OCI-LY7 (cell line): ENCODE measurements at places on chromosomes 1 and 21.

DNA sequence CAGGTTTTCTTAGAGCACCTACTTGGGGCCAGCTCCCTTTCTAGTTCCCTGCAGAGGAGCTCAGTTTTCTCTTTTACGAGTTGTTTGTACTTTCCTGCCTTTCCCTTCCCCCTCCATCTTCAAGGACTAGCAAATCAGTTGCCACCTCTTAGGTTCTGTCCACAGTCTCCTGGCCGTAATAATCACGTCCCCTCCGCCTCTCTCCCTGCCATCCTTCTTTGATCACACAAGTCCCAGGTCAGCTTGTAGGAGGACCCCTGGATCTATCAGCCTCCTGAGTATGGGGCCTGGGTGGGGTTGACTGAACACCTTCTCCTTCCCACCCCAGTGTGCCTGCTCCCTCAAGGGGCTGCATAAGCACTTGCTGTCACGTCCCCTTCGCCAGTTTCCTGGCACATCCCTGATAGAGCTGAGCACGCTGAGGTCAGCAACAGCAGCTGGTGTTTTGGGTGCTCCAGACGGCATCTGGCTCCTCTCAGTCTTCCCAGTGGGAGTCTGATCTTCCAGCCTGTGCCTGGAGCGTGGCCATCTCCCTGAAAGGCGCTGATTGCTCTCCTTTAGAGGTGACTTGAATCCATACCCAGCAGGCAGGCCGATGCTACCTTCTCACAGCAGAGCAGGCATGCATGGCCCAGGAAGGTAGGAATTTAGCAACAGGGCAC, 216.1 kb upstream of the TMEM51 start:
- no peak for DNase-seq

GRCh38 chr21:33406493-33406892, 3.3 kb downstream of the IFNGR2 start:
- DNase-seq = no peak

DNA sequence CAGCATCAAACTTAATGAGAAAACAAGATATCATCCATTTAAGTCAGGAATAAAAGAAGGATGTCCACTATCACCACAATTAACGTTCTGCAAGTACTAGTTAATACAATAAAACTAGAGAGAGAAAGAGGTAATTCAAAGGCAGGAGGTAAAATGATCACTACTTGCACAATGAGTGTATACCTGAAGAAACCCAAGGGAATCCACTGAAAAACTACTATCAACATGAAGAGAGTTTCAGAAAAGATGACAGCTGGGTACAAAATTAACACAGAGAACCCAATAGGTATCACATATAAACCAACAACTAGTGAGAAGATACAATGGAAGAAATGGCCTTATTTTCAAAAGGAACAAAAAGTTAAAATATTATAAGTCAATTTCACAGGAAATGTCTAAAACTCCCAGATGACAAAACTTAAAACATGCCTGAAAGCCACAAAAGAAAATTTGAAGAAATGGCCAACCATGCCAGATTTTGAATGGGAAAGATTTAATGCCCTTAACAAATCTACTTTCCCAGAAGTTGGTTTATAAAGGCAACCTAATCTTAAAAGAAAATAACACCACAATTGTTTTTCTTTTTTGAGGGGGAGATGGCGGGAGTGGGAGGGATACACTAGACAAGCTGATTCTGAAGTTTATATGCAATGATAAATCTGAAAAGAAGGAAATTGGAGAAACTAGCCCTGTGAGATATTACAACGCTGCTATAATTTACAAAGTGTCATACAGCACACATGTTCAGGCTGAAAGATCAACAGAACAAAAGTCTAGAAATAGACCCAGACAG, 17.8 kb downstream of the VPS26C start:
- no peak for DNase-seq

DNA sequence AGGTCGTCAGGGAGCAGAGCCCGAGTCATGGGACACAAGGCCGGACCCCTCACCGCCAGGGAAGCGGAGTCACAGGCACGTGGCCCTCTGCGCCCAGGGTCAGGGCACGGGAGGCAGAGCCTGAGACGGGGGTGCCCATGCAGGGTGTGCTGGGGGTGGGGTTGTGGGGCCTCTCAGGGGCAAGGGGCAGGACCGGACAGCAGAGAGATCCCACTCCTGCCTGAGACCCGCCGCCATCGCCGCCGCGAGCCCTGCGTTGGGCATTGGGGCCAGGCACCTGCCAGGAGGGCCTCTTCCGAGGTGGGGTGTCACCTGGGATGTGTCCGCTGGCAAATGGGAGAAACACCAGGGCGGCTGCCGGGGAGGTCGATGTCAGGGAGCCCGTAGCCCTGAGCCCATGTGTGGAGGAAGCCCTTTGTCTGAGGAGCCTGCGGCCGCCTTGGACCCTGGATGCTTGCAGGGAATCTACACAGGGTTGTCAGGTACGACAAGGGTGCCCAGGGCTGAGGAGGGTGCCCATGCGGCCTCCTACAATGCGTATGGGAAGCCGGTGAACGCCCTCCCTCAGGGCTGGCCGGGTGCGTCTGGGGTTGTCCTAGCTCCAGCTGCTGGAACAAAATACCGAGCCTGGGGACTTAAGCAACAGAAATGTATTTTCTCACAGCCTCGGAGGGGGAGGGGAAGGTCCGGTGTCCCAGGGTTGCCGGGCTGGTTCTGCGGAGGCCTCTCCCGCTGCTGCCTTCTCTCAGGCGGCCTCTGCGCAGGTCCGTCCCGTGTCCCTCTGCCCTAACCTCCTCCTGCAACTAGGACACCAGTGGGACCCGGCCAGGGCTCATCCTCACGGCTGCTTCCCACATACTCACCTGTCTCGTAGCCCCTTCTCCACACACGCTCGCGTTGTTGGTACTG, 16.4 kb upstream of the C1orf159 start:
- no peak for DNase-seq

DNA sequence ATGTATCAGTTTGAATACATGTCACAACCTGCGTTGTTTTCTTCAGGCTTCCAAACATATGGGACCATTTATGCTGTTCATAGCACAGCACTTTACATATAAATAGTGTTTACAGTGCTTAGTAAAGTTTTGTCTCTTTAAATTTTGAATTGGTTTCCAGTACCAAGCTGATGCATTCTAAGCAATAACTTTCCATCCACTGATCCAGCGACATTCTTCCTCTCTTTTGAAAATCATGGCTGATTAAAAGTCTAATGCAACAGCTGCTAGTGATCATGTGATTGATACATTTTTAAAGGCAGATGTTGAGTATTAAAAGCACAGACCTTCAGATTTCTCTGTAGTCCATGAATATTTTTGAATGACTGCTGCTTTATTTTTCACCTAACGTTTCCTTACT, 154.9 kb downstream of the PTPRC start:
- no peak for DNase-seq

- peak; percentile 82 for DNase-seq
Measured at GRCh38 chr1:42913426-42914091, 45.1 kb downstream of the SLC2A1 start.

- no peak for DNase-seq
Measured at GRCh38 chr1:37755951-37756560, 8.9 kb downstream of the EPHA10 start.

DNA sequence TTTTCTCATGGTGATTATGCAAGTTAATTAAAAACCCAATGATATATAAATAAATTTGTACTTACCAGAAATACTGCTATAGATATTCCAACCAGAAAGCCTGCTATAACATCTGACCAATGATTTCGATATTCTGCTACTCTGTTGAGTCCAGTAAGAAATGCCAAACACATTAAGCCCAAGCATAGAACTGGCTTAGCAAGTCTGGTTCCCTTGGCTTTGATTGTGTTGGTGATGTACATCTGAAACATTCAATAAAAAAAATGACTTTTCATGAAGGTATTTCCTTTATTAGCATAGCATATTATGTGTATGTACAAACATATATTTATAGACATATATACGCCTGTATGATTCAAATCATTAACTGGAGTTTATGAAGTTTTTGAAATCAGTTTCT, 82.8 kb downstream of the PLPPR5 start:
- DNase-seq = no peak

- DNase-seq = no peak
Measured at GRCh38 chr1:14929547-14930246, 223.8 kb upstream of the TMEM51 start.

GRCh38 chr1:45892068-45892785, 88.8 kb downstream of the MAST2 start:
- no peak for DNase-seq

DNA sequence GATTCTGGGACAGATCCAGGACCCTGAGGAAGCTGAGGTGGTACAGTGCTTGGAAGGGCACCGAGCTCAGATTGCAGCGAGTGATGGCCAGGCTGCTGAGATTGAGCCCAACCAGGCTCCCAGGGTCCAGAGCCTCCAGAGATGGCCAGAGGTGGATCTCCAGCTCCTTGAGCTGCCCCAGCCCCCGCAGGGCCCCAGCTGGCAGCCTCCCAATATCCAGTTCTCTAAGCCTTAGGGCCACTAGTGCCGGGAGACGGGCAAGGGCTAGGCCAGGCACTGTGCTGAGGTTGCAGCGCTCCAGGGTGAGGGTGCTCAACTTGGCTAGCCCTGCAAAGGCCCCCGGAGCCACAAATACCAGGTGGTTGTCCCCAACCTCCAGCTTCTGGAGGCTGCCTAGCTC, 3.4 kb downstream of the LINGO4 start:
- no peak for DNase-seq

DNA sequence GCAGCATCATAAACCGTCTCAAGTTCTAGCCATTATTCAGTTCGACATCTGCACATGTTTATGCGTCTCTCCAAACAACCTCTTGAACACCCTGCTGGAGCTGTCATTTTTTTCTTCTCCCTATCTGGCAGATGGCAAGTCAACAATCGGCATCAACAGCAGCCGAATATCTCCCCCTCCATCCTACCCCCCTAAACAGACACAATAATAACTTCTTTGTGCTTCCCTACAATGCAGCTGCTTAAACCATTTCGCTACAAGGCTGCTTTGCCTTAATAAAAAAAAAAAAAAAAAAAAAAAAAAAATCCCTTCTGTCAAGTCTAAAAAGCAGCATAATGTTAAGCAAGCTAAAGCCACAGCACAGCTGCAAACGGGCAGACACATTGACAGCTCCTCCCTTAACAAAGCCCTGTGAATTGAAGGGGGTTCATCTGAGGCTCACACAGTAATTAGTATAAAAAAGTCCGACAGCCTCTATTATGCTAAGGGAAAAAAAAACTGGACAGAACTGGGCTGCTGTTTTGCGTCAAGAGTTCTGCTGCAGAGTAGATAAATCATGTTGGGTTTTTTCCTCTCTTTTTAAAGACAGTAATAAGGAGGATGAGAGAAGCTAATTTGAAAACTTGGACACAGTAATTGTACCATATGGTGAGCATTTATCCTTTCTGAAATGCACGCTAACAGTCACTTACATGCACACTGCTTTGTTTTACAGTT, 136.4 kb downstream of the AKT3 start:
- DNase-seq = no peak

GRCh38 chr1:156747742-156748669, 3.5 kb downstream of the HDGF start:
- no peak for DNase-seq

DNA sequence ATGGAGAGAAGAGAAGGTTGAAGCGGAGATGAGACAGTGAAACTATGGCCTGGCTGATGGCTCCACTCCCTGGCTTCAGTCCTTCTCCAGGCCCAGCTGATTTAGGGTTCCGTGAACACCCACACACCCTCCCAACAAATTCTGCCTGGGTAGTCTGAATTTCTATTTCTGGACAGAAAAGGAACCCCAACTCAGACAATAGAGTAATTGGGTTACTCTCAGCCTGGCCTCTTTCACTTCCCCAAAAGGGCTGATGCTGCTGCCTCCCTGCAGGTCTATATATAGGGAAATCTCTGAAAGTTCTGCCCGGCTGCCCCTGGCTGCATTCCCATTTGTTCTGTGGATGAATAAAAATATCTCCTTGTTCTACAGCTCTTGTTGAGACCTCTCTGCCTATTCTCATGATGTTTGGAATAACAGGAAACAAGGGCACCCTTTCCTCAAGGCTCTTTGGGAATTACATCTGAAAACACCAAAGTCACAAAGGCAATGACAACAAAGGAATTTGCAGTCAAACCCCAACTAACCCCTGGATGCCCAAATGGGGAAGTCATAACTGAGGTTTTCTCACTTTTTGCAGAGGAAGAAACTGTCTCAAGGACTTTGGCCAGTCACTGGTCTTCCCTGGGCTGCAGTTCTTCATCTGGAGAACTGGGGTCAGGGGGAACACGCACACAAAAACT, 11.4 kb upstream of the ZSCAN20 start:
- DNase-seq = peak; percentile 80

DNA sequence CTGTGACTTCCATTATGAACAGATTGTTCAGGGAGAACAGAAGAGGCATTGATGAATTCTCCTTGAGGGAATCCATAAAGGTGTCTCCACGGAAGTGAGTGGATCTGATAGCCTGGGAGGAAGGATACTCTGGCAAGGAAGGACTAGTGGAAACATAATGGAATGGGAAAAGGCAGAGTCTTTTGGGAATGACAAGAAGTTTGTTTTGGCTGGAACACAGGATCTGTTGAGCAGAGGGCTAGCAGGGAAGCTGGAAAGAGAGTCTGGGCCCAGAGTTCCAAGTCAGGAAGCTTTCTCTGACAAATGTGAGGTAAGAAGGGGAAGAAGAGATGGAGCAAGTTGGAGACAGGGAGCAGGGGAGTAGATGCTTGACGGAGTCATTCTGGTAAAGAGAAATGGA, 8.1 kb downstream of the ADAMTS5 start:
- no peak for DNase-seq

DNA sequence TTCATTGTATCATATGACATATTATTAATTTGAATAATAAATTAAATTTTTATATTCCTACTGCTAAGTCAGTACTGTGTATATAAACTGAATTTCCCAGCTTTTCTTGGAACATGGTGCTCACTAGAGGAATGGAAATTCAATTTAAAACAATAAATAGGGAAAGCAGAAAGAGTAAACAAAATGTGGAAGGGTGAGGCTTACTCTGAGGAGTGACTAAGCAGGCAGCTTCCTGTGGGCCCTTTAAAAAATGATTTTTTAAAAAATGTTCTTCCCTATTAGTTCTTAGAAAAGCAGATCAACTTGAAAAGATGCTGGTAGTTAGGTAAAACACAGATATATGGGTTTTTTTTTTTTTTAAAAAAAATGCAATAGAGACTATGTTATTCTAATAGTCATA, 49.5 kb upstream of the S1PR1 start:
- no peak for DNase-seq

DNA sequence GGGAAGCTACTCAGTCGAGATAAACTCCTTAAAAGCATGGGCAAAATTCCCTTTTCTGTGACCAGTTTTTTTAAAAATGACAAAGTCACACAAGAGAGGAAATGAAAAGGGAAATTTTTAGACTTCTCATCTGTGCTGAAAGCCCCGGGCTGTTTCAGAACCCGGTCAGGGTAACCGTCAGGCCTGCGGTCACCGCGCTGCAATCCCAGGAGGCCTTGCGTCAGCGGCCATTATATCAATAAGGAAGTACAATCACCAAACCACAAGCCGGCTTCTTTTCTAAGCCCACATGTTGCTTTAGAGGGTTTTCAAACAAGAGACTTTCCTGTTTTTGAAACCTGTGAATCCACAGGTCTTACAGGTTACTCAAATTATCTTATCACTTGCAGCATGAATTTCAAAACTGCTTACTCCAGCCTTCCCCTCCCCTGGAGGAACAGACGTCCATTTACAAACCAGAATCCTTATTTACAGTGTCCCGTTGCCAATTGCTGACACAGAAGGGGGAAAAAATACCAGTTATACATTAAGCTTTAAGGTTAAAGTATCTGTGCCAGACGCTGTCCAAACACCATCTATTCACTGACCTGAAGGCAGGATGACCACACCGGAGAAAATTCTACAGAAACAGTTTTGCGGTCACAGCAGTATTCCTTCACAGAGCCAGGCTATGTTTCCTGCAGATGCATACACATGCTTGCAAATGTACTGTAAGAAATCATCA, 165.3 kb downstream of the TOMM20 start:
- DNase-seq = peak; percentile 97

GRCh38 chr1:88175631-88176226, 508.3 kb upstream of the PKN2 start:
- DNase-seq = no peak
